ENCODE measurements at places on chromosomes 11 and 22.

DNA sequence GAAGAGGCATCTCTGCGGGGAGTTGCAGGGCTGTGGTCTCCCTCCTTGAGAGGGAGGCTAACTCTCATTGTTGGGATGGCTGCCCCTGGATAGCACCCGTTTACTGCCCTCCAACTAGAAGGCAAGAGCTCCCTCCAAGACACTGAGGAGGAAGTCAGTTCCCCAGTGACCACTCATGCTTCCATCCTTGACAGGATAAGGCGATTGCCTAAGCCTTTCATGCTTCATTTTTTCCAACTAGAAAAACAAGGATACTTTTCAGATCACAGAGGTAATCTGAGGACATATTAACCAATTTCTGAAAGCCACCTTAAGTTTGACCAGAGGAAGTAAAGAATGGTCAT lies 186.6 kb downstream of the MAML2 start:
- no peak for DNase-seq

DNA sequence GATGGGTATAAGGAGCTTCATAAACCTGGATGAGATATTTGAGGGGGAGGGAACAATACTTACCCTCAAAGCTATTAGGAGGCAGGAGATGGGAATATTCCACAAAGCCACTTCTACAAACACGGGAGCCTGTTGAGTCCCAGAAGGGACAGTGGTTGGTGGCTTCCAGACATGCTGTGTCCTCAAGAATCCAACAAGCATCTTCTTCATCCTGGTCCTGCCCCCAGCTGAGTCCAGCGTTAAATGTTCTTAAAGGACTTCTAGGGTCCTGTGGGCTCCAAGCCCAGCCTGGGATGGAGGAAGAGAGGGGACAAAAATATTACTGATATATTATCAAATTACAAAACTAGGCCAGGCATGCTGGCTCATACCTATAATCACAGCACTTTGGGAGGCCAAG lies 2.3 kb downstream of the CSKMT start:
- DNase-seq, result no peak

- DNase-seq, result peak; percentile 33
Observed at GRCh38 chr22:40637183-40638150, 948 bp upstream of the MRTFA start.

DNA sequence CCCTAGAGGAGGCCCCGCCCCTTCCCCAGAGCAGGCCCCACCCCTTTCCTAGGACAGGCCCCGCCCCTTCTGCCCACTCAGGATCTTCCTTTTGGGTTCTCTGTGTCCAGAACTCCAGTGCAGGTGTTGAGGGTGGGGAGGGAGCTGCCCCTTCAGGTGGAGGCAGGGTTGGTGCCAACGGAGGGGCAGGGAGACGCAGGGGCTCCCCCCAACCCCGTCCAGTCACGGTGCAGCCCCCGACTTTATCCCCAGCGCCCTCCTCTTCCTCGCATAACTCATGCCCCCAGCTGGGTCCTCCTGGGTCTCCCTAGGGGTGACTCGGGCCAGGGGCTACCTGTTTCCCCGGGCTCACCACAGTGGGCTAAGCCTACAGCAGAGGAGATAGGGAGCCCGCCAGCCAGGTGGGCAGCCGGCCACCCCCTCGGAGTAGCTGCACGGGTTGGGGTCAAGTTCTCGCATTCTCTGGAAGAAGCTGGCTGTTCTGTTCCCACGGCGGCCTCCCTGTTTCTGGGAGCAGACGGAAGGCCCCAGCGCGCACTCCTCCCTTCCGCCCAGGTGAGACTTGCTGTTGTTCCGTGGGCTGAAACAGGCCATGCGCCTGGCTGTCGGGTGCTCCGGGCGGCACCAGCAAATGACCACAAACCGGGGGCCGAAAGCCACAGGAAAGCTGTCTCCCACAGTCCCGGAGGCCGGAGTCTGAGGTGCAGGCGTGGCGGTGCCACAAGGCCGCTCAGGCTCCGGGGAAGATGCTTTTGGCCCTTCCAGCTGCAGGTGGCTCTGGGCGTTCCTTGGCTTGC lies 38.9 kb downstream of the MUC2 start:
- no peak for DNase-seq

GRCh38 chr11:93905384-93905783 lies 55.0 kb upstream of the VSTM5 start:
- no peak for DNase-seq

DNA sequence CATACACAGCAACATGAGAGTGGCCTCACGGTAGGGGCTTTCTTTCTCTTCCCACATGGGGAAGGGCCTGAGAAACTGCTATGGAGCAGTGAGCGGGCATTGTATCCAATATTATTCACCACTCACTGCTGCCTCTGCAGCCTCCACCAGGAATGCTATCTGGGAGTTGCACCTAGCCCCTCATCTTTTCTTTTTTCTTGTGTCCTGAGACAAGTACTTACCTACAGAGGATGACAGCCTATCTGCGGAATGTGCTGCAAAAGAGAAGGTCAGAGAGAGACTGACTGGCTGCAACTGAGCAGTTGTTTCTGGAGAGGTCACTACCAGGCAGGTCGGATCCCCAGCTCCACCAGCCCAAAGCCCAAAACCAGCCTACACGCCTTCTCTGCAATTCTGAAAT lies 52.1 kb upstream of the HTATIP2 start:
- no peak for DNase-seq

GRCh38 chr11:13358596-13359270 lies 81.1 kb downstream of the BMAL1 start:
- DNase-seq, result no peak

GRCh38 chr11:120096369-120097191 lies 41.3 kb downstream of the TRIM29 start:
- DNase-seq, result no peak

GRCh38 chr11:31607914-31608313 lies 98.3 kb downstream of the ELP4 start:
- no peak for DNase-seq

DNA sequence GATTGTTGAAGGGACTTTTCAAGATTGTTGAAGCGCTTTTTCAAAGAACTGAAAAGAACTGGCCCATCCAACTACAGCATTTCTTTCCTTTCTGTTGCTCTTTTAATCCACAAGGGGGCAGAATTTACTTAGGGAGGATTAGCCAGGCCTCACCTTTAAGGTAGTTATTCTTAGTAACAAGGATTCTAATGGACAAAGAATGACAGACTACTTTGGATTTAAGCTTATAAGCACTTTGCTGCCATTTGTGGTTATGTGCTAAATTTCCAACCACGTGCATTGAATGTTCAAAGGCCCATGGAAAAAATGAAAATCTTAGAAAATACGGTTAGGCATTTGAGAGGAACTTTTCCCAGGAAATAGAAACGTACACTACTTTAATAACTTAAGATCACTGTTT lies 49.5 kb upstream of the HSPA8 start:
- no peak for DNase-seq

- no peak for DNase-seq
Observed at GRCh38 chr22:22703715-22704114, 59.3 kb downstream of the GGTLC2 start.

GRCh38 chr11:77779935-77780334 lies 40.6 kb downstream of the RSF1 start:
- no peak for DNase-seq

- no peak for DNase-seq
Observed at GRCh38 chr11:70252844-70253243, 17.6 kb upstream of the PPFIA1 start.

GRCh38 chr11:56740886-56741285 lies 7.6 kb downstream of the OR9G4 start:
- DNase-seq, result no peak

DNA sequence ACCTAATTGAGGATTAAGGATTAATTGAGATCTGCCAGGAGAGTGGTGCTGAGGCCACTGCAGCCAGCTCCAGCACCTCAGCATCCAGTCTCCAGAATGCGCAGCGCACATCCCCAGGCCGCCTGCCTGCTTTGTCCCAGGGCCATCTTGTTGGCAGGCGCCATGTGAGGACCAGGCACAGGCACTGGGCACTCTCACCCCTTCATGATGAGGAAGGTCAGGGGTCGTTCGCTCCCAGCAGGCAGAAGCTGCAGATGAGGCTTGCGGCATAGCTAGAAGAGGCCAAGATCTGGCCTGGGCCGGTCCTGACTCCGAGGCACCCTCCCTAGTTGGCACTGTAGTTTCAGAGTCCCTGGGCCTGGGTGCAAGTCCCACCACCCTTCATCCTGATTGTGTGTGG lies 6.4 kb downstream of the CABP2 start:
- DNase-seq, result no peak
